ENCODE measurements at places on chromosomes 4 and X.

GRCh38 chr4:177308847-177309521, 690 bp upstream of the NEIL3 start:
- DNase-seq: no peak

- no peak for DNase-seq
These were observed 21.9 kb upstream of the ZNF81 start for GRCh38 chrX:47814851-47815250.

DNA sequence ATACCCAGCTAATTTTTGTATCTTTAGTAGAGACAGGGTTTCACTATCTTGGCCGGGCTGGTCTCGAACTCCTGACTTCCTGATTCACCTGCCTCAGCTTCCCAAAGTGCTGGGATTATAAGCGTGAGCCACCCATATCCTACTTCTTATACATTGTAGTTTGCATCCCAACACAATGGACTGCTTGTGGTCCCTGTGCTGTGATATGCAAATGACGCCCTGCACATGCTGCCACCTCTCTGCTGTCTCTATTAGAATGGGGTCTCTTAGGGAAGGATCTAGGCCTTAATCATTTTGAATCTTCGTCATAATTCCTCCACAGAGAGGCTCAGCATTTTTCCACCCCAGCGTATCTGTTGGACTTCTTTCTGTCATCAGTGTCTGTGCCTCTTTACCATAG, 595.9 kb downstream of the ADGRL3 start:
- no peak for DNase-seq

GRCh38 chr4:68589790-68590189, 13.7 kb upstream of the UGT2B17 start:
- no peak for DNase-seq

DNA sequence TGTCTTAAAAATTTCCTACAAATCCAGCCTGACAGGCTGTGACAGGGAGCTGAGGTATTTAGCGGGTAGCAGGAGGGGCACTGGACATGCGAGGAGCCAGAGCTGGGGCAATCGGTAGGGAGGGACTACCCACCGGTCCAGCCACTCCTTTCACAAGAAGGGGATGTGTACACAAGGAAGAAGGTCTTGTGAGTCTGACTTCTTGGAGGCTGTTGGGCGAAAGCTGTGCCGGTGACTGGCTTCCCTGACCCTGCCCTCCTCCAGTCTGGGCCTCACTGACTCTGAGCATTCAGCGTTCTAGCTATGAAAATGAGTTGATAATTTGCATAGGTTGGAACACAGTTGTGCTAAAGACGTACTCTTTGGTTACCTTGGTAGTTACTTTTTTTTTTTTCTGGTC, 12.7 kb upstream of the CXCL8 start:
- DNase-seq: no peak

DNA sequence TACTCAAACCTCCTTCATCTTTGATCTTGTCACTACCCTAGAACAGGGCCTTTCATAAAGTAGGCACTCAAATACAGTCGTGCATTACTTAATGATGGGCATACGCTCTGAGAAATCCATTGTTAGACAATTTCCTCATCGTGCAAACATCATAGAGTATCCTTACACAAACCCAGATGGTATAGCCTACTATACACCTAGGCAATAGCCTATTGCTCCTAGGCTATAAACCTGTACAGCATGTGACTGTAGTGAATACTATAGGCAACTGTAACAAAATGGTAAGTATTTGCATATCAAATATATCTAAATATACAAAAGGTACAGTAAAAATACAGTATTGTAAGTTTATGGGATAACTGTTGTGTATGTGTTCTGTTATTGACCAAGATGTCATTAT, 31.9 kb downstream of the CLDN2 start:
- no peak for DNase-seq

- DNase-seq: no peak
These were observed 14.2 kb downstream of the SEPSECS start for GRCh38 chr4:25146076-25146475.

DNA sequence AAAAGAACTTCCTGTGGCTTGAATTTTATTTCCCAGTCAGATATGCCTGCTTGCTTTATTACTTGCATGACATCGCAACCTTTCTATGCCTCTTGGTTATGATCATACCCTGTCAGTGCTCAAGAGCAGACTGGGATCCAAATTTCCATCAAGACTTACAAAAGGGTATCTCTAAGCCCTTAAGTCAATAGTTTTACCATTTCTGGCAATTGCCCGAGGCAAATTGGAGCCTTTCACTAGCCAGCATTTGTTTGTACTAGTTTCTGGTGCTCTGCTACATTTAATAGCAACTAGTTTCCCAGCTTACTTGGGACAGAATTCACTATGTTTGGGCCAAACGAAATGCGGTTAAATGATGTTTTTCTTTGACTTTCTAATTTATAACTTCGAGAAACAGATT, 73.2 kb upstream of the ITM2A start:
- DNase-seq: no peak

GRCh38 chr4:100118181-100118580, 72.1 kb downstream of the DDIT4L start:
- no peak for DNase-seq

Data from amniotic stem cell (primary cell).